ENCODE measurements at places on chromosomes 5 and 9.

GRCh38 chr5:56763711-56764466, 51.5 kb upstream of the MAP3K1 start:
- no peak for DNase-seq

DNA sequence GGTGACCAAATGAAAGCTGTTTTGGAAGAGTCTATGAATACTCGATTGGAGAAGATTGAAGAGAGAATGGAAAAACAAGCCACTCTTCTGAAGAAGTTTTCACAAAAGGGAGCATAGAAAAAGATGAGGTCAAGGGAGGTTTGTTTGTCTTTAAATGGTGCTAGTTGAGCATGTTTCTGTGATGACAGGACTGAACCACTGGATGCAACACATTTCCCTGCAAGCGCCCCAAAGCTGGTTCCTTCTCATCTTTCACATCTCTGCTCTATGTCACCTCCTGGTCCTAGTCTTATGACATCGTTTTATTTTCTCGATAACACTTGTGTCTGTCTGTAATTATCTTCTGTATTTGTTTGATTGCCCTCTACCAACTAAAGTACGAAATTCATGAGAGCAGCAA, 3.8 kb upstream of the CCDC192 start:
- no peak for DNase-seq

GRCh38 chr5:41232797-41233196, 19.5 kb upstream of the C6 start:
- DNase-seq: no peak

DNA sequence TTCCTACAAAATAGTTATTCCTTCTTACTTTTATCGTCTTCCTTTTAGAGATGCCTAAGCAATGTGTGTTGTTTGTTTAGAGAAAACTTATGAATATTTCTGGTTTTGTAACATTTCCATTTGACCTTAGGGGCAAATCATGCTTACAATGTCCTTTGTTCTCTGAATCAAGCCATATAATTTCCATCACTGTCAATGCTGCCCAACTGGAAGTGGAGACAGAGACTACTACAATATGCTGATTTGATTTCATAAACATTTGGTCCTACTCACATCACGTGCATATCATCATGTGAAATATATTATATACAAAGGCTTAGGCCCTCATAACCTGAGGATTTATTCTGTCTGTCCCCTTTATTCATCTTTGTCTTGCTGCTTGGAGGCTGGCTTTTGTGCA, 183.2 kb upstream of the CD180 start:
- no peak for DNase-seq

GRCh38 chr5:78221964-78222451, 72.5 kb downstream of the AP3B1 start:
- DNase-seq: no peak

DNA sequence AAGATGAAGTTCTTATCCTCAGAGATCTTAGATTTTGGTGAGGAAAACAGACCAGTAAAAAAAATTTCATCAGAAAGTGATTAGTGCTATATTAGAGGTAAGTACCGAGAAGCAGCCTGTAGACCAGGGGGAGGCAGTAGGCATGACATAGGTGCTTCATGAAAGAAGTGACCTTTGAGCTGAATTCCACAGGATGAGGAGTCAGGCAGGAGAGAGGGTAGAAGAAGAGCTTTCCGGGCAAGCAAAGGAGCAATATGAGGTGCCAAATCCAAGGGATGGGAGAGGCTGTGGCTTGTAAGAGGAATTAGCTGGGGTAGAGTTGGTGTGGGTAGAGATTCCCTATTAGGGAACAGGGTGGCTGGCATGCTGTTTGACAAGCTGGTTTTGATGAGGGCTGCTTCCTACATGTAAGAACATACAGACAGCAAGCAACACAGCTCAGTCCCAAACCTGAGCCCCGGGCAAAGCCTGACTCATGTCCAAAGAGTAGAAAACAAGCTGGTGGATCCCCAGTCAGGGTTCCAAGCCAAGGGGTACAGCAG, 48.4 kb upstream of the PWWP2A start:
- DNase-seq: no peak

GRCh38 chr5:82275216-82275664, 2.9 kb downstream of the RPS23 start:
- DNase-seq: no peak

Data from NCI-H1436 treated with DMSO at 0.1 percent for 48 hours (cell line).